Neuronal stem cell (in vitro differentiated cells): ENCODE measurements at places on chromosomes 12 and 14.
A peak's percentile ranks its signal among the peaks of the same experiment; 100 is the strongest.

DNA sequence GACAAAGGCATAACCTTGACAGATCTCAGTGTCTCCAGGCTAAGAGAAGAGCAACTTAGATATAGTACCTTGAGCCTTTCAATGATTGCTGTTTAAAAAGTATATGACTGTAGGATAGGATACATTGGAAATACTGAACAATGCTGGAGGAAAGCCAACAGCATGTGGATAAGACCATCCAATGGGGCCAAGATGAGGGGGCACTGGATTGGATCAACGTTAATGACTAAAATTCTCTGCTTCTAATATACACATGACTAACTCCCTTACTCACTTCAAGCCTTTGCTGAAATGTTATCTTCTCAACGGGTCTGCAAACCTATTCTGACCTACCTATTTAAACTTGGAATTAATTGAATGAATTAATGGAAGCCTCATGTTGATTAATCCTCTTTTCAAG lies 354.9 kb downstream of the RAD51B start:
- no peak for DNase-seq

DNA sequence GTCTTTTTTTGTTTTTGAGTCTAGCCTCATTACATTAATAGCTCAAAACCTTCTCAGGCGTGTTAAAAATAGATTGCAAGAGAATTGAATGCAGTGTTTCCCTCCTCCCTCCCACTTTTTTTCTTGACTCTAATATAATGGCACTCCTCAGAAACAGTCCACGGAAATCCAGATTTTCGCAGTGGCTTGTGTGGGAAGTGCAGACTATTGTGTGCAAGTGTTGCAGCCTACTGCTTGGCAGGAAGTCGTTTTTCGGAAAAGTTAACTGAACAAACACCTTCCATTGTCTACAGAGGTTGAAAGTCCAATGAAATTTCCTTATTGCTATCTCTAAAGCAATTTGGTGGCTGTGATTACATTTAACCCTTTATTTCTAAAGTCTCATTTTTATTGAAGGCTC lies 147.9 kb upstream of the E2F7 start:
- DNase-seq: no peak

DNA sequence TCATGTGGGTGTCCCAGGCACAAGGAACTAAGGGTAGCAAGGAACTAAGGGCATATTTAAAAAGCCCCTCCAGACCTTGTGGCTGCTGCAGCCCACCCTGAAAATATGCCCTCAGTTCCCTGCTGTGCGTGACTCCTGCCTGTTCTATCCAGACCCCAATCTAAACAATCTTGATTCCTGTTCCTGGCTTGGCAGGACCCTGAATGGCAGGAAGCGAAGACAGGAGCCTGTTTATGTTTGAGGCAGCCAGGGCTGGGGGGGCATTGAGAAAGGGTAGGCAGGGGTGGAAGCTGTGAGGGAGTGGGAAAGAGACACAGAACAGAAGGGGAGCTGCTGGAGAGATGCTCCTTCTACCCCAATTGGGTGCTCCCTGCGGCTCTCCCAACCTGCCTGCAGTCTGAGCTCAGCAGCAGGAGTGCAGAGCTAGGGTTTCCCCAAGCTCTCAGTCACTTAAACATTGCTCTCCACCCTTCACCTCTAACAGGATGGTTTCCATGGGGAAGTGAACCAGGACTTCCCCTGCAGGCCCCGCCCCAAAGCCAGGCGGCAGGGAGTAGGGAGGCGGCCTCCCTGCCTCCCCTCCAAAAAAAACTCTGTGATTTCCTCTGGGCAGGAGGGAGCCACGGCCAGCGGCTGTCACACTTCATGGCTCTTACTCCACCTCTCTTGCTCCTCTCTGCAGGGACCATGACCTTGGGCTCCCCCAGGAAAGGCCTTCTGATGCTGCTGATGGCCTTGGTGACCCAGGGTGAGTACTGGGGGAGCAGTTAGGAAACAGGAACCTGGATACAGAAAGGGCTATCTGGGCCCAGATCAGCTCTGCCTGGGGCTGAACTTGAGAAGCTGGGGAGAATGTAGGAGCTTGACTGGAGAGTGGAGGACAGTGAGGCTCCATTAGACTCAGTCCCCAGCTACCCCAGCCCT lies 4.7 kb downstream of the ACVRL1 start:
- DNase-seq: no peak

DNA sequence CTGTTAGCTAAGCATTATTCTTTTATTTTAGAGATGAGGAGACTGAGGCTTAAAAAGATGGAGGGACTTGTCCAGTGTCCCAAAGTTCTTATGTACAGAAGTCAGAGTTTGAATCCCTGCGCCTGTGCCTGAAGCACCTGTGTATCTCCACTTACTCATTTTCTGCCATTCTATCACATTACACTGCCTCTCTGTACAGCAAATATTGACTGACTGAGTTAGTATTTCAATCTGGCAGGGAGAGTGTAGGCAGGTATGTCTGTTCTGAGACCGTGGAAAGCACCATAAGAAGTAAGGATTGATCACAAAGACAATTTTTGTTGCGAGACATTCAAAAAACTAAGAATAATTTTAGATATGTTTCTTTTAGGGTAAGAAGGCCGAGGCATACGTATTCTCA lies 162.7 kb downstream of the KITLG start:
- DNase-seq: no peak

DNA sequence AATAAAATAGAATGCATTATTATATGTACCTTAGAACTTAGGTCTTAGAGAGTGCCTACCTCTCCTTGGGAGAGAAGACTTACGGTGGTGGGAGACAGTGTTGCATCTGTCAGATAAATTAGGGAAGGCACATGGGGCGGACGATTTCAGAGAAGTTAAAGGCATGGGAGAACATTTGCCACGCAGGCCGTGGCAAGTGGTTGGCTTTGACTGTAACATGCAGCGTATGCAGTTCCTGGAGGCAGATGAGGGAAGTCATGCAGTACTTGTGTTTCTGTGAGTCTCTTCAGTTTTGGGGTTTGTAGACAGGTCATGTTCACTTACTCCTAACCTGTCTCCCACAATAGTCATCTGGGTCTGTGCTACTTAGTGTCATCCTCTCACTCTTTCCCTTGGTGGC lies 43.6 kb downstream of the ETV6 start:
- DNase-seq: no peak

DNA sequence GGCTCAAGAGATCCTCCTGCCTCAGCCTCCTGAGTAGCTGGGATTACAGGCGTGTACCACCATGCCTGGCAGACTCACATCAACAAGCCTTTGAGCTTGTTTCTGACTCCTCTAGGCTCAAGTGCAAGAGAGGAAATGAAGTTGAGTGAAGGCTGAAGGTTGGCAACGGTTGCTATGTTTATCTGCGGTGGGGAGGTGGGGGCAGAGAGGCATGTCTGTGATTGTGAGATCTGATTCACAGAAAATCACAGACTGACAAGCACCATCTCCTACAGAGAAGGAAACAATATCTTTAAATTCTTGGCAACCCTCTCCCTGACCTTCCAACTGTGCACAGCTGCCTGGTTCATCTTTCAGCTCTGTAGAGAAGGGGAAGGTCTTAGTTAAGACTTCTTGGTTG lies 22.1 kb upstream of the NINJ2 start:
- no peak for DNase-seq

- no peak for DNase-seq
Observed at GRCh38 chr12:42282294-42282693, 43.6 kb downstream of the ZCRB1 start.

- DNase-seq: no peak
Observed at GRCh38 chr12:110638796-110639195, 24.9 kb downstream of the TCTN1 start.

GRCh38 chr14:92400579-92401444 lies 77.8 kb downstream of the SLC24A4 start:
- DNase-seq: no peak

GRCh38 chr12:64229796-64230195 lies 7.7 kb upstream of the KICS2 start:
- DNase-seq: no peak

DNA sequence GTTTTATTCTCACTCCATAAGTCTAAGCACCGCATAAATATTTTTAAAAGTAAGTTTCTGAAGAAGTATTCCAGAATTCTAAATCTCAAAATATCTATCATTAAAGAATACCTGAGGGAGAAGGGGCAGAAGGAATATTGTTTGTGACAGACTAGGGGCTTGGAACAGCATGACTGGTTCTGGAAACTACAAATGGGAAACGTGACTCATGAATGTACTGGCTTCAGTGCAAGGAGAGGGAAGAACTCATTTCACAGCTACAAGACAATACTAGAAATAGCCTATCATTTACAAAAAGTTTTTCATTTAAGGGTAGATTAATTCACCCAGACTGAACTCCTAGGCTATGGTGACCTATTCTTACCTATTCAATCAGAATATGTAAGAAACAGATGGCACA lies 121.3 kb downstream of the SLC25A21 start:
- no peak for DNase-seq

DNA sequence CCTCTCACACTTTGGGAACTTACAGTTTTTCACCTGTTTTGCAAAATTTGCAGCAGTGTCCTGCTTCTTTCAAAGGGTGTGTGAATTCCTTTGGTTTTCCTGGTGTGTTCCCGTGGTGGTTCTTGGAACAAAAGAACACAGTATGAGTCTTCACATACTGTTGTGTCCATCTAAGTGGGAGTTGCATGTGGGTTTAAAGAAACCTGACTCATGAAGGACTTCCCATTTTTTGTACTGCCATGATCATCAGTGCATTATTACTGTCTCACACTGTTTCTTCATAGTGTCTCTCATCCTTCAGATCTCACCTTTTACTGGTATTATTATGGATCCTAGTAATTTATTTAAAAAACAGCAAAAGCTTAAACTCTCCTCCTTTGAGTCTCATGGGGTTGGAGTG lies 3.8 kb upstream of the GZMH start:
- no peak for DNase-seq

DNA sequence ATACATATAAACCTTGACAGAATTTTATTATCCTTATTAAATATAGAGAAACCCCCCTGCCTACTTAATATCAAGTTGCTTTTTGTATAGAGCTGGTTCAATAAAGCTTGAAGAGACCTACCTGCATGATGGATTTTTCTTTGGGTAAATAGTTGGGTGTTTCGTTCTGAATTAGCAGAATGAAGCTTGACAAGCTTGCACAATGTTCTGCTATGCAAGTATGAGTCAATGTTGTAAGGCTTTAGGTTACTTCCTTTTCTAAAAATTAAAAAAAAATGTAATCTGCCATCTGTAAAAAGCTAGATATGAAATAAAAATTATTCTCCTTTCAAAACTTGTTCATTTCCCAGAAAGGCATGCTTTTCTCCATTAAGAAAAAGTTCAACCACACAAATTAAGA lies 1662.6 kb upstream of the SEL1L start:
- no peak for DNase-seq

GRCh38 chr14:34931206-34931605 lies 51.6 kb upstream of the SRP54 start:
- no peak for DNase-seq

- peak; percentile 12 for DNase-seq
Observed at GRCh38 chr12:29591140-29592020, 93.9 kb upstream of the OVCH1 start.

DNA sequence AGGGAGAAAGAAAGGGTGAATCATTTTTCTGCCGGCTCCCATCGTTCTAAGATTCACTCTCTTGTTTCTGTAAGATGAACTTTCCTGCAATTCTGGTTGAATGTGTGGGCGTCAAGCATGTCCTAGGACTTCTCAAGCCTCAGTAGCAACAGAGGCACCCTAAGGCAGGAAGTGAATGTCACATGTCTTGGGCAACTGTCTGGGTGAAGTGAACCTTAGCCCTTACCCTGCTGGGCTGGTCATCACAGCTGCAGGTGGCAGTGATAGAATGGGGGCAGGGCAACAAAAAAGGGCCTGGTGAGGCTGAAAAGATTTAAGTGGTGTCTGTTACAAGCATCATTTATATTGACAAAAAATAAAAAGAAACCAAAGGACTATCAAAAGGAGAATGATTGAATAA lies 45.9 kb upstream of the CAND1 start:
- DNase-seq: no peak

DNA sequence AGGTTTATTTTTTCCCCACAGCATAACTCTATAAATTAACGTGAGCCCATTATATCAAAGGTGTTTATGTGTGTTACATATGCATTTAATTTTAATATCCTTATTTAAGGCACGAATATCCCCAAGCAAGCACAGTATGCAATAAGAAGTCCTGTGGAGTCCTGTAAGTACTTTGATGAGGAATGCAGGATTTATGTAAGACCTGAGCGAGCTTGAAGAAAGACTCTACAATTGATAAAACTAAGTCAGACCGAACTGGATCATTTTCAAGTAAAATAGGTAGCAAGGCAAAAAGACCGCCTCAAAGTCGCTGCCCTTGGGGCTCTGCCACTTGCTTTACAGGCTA lies 755 bp downstream of the SLC25A21 start:
- DNase-seq: no peak

GRCh38 chr14:82759656-82760055 lies 1226.0 kb upstream of the SEL1L start:
- no peak for DNase-seq

DNA sequence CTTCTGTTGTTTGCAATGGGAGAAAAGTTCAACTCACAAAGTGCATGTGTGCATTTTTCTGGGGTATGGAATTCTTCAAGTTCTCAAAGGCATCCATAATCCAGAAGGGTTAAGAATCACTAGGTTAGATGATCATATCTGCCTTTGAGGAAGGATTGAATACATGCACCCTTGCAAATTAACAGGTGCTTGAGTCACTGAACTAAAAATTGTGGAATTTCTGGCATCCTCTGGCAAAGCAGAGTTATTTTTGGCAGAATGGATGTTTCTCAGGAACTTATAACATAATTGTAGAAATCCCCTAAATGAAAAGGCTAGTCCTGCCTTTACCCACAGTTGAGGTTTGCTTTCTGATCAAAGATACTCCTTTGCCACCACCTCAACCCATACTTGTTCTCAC lies 136.5 kb upstream of the DYRK2 start:
- no peak for DNase-seq

- DNase-seq: no peak
Observed at GRCh38 chr12:3427956-3428355, 63.0 kb upstream of the PRMT8 start.

GRCh38 chr12:121120989-121121755 lies 11.5 kb upstream of the P2RX7 start:
- DNase-seq: no peak

- no peak for DNase-seq
Observed at GRCh38 chr12:76308866-76309265, 39.3 kb downstream of the BBS10 start.

- DNase-seq: no peak
Observed at GRCh38 chr14:102917056-102917385, 5.4 kb upstream of the AMN start.

GRCh38 chr12:21428241-21428640 lies 9.2 kb upstream of the PYROXD1 start:
- DNase-seq: no peak

DNA sequence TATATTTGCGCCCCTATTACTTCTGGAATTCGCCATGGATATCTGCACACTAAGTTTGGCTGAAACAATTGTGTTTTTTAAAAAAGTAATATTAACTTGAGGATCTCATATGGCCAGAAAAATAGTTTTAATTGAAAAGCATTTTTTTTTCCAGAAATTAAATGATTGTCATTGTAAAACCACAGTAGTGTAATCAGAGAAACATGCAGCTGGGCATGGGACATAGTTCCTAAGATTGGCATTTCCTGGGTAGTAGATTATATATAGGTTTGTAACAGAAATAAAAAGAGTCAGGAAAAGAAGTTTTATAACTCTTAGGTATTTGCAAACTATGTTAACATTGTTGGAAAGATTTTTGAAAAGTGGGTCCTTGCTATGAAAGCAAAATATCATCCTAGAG lies 17.6 kb downstream of the SSPN start:
- DNase-seq: no peak
